ENCODE measurements at places on chromosomes 3 and 15. TPM values are rescaled to one million over a fixed set of nuclear protein-coding genes. Genes with fewer than 3 reads are reported as not detected.

Gene EDEM1
- 32.6 TPM for total RNA-seq

Gene ITGA11
- 81.1 TPM for total RNA-seq

Gene ANKRD34C
- total RNA-seq: not detected

Gene DZIP3
- 27.6 TPM for total RNA-seq

Gene MCF2L2
- not detected for total RNA-seq

Gene GADL1
- total RNA-seq: 0.18 TPM

Gene GATA2
- 5.5 TPM for total RNA-seq

Gene MORC1
- total RNA-seq: not detected

Gene NUDT16
- 11.5 TPM for total RNA-seq

Gene CHL1
- total RNA-seq: 0.63 TPM

Gene ST8SIA2
- total RNA-seq: 0.25 TPM

Measured in fibroblast of the aortic adventitia (primary cell).